ENCODE measurements at places on chromosomes 2 and 18.

GRCh38 chr2:3195641-3196476 is 181.8 kb downstream of the EIPR1 start:
- no peak for DNase-seq

GRCh38 chr2:214747992-214748391 is 61.5 kb downstream of the BARD1 start:
- no peak for DNase-seq

- no peak for DNase-seq
Observed at GRCh38 chr2:216839688-216840087, 20.2 kb downstream of the TNP1 start.

GRCh38 chr2:62141142-62141740 is 54.7 kb upstream of the B3GNT2 start:
- no peak for DNase-seq

DNA sequence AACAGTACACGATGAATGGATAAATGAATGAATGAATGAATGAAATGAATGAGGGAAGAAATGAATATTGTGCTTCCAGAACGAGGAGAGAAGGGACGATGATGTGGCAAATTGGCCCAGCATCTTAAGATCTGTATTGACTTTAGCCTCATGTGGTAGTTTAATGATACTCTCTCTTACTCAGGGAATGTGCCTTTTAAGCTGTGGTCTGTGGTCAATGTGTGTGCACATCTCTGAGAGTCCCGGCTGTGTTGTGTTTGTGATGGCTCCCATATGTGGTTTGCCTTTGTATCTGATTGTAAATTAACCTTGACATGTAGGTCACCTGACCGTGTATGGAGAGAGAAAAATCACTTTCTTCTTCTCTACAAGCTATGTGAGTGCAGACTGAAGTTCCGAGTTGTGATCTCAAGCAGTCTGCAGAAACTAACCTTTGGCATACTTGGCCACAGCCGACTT is 91.2 kb downstream of the NEDD4L start:
- peak; percentile 90 for DNase-seq

- peak; percentile 78 for DNase-seq
Observed at GRCh38 chr18:3451183-3451988, 1.4 kb downstream of the TGIF1 start.

DNA sequence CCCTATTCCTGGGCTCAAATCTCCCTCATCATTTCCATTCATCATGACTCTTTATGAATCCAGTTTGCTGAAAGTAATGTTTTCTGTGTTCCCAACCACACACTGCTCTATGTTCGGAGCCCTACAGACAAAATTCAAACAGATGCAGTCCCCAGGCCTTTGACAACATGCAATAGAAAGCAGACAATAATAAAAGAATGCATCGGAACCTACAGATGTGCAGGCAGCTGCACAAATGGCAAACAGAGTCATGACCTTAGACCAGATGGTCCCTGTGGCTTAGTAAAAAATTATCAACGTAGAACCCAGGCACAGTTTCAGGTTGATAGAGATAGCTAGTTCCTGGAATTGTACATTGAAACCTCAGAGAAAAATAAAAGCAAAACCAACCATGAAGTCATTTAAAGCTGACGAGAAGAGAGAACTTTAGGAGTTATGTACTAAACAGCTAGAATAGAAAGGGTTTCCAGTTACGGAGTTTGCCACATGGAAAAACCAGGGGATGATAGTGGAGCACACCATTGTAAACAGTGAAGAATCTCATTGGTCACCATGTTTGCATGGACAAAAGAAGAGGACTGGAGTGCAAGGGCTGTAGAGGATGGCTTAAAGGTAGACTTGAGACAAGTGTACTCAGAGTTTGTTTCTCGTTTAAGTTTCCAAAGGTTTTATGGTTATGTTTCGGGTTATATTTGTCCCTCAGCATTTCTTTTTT is 23.2 kb upstream of the ACVR1 start:
- no peak for DNase-seq

DNA sequence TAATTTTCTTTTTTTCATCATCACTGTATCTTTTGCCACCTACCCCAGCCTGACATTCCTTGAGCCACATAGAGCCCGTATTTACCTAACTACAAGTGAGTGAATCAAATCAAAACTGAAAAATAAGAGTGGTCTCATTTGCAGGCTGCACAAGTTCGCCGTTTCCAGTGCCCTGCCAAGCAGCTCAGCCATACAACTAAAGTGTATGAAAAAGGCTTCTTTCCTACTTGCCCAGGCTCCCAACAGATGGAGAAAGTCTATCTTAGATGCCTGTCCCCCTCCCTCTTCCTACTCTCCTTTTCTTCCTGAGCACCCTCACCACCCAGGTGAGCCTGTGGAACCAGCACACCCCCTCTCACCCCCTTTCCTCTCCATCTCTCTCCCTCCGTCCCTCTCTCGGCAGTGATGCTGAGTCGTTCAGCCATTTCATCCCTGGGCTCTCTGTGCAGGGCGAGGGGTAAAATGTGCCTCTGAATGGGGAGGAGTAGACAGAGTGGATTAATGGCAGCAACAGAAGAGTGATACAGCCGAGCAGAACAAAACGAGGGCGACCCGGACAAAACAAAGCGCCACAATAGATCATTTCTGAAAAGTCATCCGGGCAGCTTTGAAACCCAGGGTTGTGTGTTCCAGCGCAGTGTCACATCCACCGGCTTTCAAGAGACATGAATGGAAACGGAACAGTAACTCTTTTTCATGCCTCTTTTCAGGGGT is 65.0 kb upstream of the POU3F3 start:
- DNase-seq: no peak

GRCh38 chr2:160222546-160223283 is 22.6 kb upstream of the ITGB6 start:
- peak; percentile 56 for DNase-seq

DNA sequence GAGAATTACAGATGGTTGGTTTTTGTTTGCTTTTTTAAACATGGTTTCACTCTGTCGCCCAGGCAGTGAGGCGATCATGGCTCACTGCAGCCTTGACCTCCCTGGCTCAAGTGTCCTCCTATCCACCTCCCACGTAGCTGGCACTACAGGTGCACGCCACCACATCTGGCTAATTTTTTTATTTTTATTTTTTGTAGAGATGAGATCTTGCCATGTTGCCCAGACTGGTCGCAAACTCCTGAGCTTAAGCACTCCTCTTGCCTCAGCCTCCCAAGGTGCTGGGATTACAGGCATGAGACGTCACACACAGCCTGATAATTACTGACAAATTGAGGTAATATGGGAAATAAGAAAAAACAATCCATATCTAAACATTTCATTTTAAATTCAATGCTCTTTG is 110.5 kb upstream of the ZSWIM2 start:
- no peak for DNase-seq

- DNase-seq: no peak
Observed at GRCh38 chr2:8540552-8541055, 141.3 kb upstream of the ID2 start.

DNA sequence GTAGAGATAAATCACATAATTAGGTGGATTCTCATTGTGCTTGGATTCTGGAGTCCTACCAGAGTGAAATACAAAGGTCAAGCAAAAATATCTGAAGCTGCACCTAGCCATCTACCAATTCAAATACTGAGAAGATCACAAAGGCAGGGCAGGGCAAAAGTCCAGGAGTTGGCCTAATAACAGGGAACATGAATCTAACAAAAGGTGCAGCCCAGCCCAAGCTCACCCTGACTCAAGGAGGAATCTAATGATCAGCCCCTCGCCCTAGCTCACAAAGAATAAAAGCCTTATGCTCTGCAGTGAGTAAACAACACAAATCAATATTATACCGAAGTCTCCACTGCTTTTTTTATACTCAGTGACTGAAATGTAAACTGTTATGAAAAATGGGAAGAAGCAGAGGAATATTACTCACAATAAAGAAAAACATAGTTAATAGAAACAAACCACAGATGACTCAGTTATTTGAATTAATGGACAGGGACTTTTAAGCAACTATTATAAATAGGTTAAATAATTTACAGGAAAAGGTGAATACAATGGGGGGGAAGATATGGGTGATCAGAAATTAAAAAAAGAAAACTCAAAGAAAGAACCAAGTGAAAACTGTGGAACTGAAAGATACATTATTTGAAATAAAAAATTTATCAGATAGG is 49.5 kb downstream of the ANTXR1 start:
- no peak for DNase-seq

GRCh38 chr2:132936261-132936660 is 266.3 kb upstream of the LYPD1 start:
- peak; percentile 17 for DNase-seq

DNA sequence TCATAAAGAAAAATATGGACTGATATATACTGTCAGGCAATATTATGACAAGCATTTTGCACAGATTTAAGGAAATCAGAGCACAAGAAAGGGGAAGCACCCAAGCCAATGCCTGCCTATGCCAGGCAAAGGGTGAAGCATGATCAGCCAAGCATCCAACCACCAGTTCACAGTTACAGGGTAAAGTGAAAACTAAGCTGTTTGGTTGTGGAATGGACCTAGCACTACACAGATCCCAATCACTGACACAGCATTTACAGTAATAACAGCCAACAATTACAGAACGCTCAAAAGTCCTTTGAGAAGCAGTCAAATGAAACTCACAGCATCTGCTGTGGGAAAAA is 90.3 kb downstream of the SP3 start:
- peak; percentile 81 for DNase-seq

DNA sequence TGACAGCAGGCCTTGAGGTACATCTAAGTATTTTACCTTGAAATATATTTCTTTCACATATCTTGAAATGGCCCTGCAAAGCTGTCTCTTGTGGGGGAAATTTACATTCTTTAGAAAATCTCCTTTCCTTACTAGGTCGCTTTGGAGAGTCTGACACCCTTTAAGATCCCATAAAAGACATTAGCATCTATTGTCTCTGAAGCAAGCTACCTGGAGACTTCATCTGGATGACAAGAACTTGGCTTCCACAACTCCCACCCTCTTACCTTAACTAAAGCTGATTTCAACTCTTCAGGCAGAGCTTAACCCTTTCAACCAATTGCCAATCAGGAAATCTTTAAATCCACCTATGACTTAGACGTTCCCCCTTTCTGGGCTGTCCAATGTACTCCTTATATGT is 219.3 kb downstream of the PIEZO2 start:
- no peak for DNase-seq

DNA sequence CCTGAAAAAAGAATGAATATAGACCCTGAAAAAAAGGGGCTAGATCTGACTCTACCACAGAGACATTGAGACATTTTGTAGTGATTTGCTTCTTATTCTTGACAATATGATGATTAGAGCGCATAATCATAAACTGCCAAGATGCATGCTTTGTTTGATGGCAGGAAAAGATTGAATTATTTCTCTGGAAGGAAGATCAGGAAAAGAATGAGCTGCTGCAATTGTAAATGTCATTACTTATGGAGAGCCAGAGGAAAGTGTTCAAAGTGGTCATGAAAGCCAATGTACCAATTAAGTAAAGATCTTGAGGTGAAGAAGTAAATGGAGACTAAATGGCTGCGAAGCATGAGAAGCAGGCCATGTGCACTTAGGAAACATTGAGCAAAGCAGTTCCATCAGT is 126.4 kb upstream of the NXPH2 start:
- DNase-seq: no peak

- no peak for DNase-seq
Observed at GRCh38 chr18:13537022-13537780, 189.2 kb downstream of the FAM210A start.

DNA sequence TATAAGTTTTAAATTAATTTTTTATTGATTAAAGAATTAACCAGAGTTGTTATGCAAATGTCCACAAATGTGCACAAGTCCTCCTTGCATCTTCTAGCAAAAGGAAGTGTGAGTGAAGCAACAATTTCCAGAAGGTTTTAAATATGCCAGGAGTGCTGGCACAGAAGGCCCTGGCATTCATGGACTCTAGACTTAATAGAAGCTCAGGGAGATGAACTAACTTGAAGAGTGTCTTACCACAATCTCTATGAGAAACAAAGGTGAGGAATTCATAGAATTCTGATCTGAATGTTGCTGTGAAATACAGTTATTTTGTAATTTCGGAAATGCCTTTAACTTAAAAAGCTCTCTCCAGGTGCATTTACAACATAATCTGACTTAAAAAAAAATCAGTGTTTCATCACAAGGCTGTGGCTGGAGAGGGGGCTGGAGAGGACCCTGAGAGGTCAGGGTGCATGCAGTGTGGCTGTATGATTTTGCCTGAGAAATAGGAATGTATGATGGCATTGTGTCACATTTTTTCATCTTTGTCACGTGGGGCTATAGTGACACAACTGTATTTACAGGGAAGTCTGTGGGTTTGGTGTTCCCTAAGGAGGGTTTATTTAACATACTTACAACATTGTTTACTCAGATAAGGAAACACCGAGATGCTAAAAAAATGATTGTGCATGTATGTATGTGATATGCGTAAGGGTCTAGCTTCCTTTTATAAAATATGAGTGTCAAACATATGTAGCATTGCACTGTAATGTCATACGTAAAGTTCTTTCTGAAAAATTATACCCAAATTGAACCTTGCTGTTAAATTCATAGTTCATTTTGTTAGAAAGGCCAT is 66.2 kb downstream of the MAP4K4 start:
- no peak for DNase-seq

DNA sequence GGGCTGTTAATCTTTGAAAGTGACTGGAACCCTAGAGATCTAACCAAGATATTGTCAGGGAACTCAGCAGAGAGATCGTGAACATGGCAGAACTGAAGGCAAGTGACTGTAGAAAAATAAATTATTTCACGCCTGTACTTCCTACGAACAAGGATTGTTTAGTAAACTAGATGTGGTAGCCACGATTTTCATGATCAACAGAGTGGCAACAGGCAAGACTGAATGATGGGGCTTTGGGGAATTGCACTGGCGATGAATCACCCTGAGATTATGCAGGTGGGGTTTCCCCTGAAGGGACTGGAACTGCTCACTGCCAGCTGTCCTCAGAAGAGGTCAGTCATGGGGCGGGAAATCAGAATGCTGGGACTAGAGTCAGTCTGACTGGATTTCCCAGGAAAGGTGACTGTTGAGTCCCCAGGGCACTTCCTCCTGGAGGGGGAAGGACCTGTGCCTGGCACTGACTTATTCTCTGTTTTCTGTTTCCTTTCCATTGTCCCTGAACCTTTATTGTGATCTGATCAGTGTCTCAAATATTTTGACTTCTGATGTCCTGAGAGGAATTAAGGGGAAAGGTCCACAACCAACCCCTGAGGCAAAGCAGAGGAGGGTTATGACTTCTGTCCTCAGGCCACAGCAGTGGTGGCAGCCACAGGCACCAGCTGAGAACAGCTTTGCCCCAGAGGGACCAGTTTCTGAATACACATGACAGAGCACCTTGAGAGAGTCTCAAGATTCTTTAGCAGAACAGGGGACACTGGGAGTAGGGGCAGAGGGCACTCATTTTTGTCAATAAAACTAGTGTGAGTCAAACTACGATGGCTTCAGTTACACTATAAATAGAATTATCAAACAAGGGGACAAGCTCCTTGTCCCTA is 70.0 kb downstream of the NAB1 start:
- DNase-seq: peak; percentile 98

DNA sequence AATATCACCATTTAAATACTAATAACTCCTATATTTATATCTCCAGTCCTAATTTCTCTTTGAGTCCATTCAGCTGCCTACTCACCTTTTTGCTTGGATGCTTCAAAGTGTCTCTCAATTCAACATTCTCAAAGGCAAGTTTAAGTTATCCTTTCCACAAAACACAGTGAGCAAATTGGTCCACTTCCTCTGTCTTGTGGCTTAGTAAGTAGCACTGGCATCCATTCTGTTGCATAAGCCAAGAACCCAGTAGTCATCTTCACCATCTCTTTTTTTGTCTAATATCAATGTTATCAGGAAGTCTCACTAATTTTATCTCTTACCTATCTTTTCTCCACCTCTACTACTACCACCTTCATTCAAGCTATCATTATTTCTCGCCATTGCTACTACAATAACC is 27.4 kb upstream of the IL1RL1 start:
- DNase-seq: no peak
